ENCODE measurements at places on chromosomes 16 and 17. TPM values are rescaled to one million over a fixed set of nuclear protein-coding genes. Genes with fewer than 3 reads are reported as not detected.

SLFN12 gene
- not detected for total RNA-seq

EFNB3 gene
- 5.1 TPM for total RNA-seq

CLEC3A gene
- total RNA-seq: 1.1 TPM

DNA sequence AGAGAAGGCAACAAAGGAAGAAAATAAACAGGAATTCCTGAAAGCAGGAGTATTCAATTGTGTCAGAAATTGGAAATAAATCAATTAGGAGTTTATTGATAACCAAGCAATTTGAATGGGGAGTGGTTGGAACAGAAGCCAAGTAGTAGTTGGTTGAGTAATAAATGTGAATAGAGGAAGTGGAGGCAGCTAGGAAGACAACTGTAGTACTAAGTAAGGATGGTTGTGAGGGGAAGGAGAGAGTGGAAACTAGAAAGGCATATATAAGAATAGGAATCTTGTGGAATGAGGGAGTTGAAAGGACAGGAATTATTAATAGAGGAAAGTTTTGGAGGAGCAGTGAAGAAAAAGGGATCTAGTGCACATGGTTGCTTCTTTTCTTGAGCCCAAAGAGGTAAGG lies 34.4 kb downstream of the NFAT5 start:
- no peak for DNase-seq
- H3K27me3 ChIP-seq: no peaks in the 10 kb centered on the region
- H3K4me1 ChIP-seq: peaks cover 19% of the 10 kb centered on the region
- no peak overlapping the region for H3K4me3 ChIP-seq

GRCh38 chr16:52480237-52480636 lies 66.7 kb downstream of the TOX3 start:
- no peaks in the 10 kb centered on the region for H3K36me3 ChIP-seq
- no peak overlapping the region for H3K4me3 ChIP-seq
- no peak overlapping the region for H3K27ac ChIP-seq
- no peaks in the 10 kb centered on the region for H3K4me1 ChIP-seq
- no peaks in the 10 kb centered on the region for H3K27me3 ChIP-seq
- no peak for DNase-seq

DNA sequence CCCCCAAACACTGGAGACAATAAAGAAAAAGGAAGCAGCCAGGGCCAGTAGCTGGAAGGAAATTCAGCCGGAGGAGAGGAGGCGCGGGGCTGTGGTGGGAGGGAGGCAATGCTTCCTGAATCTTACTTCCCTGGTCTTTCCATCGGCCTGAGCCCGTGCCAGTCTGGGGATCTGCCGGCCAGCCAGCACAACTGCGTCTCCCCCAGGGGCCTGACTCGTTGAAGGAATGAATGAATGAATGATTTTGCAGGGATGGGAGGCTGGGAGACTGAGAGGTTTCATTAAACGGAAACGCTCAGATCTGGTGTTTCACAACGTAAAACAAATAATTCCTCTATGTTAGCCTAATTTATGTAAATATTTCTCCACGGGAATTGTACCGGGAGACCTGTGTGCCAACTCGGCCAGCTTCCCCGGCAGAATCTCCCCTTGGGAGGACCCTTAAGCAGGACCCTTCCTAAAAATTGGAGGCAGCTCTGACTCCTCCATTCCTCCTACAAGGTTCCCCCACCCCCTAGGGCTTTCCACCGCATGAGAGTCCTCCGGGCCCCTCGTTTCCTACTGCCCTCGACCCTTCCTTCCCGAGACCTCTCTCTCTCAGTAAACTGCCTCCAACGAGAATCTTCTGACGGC lies 1.3 kb upstream of the BAIAP2 start:
- H3K4me1 ChIP-seq: peaks cover 30% of the 10 kb centered on the region
- no peaks in the 10 kb centered on the region for H3K27me3 ChIP-seq
- H3K36me3 ChIP-seq: no peaks in the 10 kb centered on the region
- H3K4me3 ChIP-seq: peak overlapping the region; percentile 74
- no peak for DNase-seq
- H3K27ac ChIP-seq: no peak overlapping the region

DNA sequence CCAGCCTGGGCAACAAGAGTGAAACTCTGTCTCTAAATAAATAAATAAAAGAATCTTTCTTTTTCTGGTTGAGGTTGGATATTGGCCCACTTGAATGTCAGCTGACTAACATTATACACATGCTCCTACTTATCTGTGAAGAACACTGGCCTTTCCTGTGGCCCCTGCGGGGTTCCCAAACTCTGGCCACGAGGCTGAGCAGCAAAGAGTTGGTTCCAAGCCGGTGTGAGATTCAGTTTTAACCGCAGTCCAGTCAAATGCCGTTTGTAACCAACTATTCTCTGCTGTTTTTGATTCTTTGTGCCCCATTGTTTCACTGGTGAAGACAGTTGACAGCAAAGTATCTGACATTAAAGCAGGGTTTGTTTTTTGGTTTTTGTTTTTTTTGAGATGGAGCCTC lies 11.2 kb downstream of the ETV4 start:
- no peak overlapping the region for H3K27ac ChIP-seq
- H3K36me3 ChIP-seq: no peaks in the 10 kb centered on the region
- no peaks in the 10 kb centered on the region for H3K27me3 ChIP-seq
- peaks cover 18% of the 10 kb centered on the region for H3K4me1 ChIP-seq
- H3K4me3 ChIP-seq: no peak overlapping the region

- H3K27me3 ChIP-seq: no peaks in the 10 kb centered on the region
- no peak overlapping the region for H3K27ac ChIP-seq
- H3K4me1 ChIP-seq: peaks cover 15% of the 10 kb centered on the region
- no peak overlapping the region for H3K4me3 ChIP-seq
- DNase-seq: peak; percentile 24
Observed at GRCh38 chr16:74830648-74831047, 56.0 kb upstream of the FA2H start.

DNA sequence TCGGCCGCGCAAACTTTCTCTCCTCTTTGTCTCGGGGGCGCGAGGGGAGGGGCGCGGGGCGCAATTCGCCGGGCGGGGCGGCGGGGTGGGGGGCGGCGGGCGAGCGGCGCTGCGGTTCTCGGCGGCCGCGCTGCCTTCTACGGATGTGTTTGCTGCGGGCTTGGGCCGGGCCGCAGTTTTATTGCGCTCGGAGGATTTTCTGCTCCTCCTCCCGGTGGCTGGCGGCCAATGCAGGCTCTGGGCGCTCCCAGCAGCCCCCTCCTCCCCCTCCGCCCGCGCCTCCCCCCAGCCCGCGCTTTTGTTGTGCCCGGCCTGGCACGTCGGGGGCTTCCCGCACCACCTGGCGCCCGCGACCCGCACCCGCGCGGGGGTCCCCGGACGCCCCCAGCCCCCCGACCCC lies at the start of gene TIMP2:
TSS of gene TIMP2 (minus strand) at position 154 of the 400 bp plus-strand sequence. CDS start 299 bp downstream, outside the sequence.
- H3K36me3 ChIP-seq: peaks cover 2% of the 10 kb centered on the region
- H3K27me3 ChIP-seq: no peaks in the 10 kb centered on the region
- DNase-seq: peak; percentile 88
